ENCODE measurements at places on chromosomes 2 and 18.

DNA sequence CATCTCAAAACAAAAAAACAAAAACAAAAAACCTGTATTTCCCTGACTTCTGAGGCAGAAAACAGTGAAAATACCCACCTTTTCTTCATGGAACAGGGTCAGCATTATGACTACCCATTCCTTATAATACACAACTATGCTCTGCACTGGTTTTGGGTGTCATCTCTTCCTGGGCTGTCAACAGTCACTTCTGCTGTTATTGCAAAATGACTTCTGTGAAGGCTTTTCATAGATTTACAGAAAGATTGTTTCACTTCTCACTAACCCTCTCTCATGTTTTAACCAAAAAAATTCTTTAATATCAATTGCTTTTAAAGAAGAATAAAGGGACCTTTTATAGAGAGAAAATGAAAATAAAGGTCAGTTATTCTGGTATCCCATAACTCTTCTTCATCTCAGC is 26.5 kb upstream of the PIK3C3 start:
- DNase-seq, result no peak

- DNase-seq, result no peak
These were observed 16.9 kb upstream of the CYRIA start for GRCh38 chr2:16682431-16683118.

DNA sequence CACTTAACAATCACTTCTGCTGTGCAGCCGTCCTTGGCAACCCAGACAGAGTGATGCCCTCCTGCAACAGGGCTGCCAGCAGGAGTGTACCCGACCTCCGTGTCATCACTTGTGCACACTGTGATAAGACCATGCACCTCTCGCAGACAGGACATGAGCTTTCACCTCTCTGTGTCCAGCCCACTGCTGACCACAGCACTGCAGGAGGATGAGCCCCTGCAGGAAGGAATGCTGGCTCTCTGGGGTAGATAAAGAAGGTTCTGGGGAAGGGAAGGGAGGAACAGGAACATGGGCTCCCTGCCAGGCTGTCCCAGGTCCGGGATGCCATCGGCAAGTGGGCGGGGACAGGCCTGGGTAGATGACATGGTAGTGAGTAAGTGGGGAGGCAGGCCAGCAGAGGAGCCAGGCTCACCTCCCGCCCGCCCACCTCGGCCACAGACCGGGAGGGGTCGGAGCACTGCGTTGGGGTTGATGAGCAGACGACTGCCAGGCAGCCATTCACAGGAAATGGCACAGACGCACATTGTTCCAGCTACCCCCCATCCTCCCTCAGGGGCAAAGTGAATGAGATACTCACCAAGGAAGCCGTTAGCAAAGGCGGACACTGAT is 18.6 kb upstream of the COL6A3 start:
- DNase-seq, result no peak

GRCh38 chr18:68991286-68991685 is 193.4 kb downstream of the CCDC102B start:
- peak; percentile 54 for DNase-seq

DNA sequence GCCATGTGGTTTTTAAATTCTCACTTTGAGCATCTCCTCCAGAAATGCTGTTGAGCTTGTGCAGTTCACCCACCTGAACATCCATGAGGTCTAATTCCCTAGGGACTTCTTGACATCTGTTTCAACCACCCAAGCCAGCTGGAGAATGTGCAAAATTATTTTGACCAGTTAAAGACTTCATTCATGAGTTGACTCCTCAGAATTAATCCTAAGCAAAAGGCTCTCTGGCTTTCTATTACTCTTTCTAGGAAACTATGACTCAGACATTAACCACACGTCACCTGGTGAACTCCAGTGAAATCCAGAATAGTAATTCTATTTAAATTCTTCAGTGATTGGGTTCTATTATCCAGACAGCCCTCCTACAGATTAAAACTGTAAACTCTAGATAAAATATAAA is 247.5 kb downstream of the NBAS start:
- DNase-seq, result peak; percentile 38

- DNase-seq, result no peak
These were observed 34.8 kb downstream of the ABHD3 start for GRCh38 chr18:21669736-21670285.

DNA sequence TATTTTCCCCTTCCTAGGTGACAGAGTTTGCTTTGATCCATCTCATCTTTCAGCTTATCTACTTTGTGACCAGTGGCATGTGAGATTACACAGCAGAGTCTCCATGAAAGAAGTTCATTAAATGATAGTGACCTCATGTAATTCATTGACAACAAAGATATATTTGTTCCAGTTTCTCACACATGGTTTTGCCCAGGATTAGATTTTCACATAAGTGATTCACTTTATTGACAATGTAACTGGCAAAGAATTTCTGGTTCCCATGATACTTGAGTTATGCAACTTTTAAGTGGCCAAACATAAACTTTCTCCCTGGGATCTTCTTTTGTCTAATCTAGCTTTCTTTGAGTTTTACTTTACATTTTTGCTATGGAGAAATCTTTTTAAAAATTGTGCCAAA is 50.0 kb downstream of the MC4R start:
- no peak for DNase-seq

DNA sequence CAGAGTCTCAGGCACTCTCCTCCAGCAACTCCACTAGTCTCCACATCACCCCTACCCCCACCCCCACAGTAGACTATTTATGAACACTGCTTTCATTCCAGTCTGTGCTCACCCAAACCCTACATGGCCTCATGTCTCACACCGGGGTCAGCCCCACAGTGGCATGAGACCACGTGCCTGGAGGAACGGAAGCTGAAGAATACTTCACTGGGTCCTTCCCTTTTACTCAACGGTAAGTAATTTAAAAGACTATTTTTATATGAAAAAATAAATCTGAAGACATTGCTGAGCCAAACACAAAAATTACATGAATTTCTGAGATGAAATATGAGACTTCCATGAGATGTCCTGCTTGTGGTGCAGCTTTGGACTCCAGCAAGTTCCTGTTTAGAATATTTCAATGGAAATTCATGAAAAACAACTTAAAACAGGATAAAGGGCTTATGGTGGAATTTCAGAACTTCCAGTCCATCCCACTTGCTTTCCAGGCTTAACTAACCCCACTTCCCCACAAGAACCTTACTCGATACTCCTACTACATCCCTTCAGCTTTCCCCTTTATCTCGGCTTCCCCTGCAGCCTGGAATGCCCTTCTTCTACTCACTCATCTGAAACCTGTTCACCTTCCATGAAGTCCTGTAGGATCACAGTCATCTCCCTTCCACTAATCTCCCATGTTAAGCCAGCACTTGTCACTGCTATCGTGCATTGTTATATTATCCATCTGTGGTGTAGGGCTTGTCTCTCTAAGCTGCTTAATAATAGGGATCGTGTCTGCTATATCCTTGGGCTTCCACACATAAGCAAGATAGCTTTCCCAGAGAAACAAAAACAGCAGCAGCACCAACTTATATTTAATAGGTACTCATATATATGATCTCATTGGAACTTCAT is 47.9 kb downstream of the SLC14A1 start:
- DNase-seq, result no peak

GRCh38 chr2:140747665-140748064 is 1383.2 kb downstream of the LRP1B start:
- no peak for DNase-seq

GRCh38 chr2:119223521-119224390 is at the start of gene STEAP3:
STEAP3 (plus strand) TSS chr2:119223834; CDS start chr2:119231013, 7,179 bp downstream.
- peak; percentile 90 for DNase-seq

DNA sequence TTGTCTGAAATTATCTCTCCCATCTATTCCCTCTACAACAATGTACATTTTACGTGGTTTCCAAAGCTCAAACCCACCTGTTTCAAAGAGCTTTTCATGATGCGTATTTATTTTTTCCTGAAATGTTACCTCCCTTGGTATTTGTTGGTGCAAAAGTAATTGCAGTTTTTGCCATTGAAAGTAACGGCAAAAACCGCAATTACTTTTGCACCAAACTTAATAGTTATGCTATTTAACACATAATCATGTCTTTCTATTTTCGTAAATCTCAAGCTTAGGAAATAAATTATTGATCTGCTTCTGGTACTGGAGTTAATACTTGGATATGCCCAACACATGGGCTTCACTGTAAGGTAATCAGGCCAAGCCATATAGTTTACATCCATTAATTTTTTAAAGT is 85.2 kb downstream of the SUCLG1 start:
- no peak for DNase-seq

DNA sequence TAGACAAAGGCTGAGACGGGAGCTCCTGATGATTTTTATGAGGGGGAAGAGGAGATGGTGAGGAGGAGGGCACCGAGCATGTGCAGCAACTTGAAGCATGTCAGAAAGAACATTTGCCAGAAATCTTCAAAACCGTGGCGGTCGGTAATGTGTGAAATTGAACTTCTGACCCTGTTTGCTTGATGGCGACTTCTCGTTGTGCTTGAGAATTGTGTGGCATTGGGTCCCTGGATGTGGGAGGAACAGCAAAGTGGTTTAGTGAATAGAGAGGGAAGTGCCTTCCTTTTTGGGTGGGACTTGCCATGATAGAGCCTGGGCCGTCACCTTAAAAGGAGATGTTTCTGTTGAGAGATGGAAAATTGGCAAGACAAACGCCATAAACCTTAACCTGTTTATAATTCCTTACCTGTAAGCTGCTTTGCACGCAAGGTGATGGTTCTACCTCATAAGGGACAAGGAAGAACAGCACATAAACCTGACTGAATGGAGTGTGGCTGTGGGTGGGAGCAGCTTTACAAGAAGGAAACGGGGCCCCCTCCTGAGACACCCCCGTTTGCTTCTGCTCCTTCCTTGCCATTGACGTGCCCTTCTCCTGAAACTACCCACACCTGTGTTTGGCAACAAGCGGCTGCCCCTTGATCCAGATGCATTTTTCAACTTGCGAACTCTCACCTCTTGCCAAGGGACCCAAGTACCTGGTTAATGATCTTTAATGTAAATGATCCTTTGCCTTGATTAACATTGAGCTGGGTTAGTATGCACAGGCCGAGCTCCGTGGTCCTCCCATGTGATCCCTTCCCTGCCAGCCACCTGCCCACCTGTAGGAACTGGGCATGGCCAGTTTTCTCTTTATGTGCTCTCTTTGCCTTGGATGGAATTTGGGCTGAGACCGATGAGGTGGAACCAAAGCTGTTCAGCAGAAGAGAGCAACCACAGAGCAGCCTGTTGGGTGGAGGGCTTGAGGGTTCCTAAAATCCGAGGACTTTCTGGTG is 153.2 kb downstream of the NEDD4L start:
- DNase-seq, result no peak

DNA sequence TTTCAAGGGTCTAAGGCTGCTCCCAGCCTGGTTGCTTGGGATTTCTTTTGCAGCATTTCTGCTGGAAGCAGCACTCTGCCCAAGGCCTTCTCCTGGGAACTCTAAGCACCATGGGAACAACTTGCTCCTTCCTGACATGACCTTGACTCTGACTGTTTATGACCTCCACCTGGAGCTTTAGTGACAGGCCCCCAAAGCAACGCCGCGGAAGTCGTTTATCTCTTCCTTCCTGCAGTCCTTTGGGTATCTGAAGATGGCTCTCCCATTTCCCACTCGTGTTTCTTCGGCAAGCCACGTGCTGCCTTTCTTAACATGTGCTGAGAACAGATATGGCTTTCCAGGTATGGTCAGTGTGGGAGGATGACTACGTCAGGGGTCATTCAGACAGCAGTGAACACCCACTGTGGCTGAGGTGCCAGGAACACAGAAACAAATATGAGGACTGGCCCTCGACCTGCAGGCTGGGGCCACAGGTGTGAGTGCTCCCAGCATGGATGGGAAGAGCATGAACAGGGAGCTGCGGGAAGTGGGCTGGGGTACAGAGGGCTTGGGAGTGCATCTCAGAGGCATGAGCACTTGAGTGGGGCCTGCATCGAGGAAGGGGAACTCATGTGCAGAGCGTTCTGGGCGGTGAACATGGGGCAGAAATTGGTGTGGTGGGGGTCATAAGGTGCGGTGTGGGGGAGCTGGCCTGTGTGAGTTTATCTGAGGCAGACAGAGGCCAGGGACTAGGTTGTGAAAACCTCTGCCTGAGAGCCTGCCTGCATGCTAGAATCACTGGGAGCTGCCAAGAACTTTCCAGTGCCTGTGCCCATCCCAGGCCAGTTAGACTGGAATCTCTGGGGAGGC is 140.5 kb downstream of the TSN start:
- peak; percentile 19 for DNase-seq

- no peak for DNase-seq
These were observed 176.3 kb downstream of the INHBB start for GRCh38 chr2:120522151-120522751.

DNA sequence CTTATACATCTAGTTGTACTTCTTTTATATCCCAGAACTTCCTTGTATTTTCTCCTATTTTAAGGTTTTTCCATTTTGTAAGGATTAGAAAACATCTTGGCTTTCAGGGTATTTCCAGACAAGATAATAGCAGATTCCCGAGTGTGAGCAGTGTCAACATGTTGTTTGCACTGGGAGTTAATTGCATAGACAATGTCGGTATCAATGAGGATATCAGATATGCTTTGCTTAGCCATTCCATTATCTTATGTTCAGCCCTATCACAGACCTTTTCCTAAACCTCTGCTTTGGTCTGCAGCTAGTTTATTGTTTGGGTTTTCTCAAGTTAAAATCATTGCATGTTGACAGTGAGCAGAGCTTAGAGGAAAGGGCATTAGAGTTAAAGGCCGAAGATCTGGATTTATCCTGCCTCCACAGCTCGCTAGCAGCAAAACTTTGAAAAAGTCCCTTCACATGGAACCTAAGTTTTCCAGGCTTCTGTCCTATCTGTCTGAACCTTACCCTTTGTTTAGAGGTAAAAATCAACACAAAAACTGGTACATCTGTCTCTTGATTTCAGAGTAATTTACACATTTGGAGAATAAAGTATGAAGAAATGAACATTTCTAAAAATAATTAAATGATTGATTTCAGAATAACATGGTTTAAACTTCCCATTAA is 355.4 kb downstream of the KIAA1328 start:
- DNase-seq, result no peak

- no peak for DNase-seq
These were observed 2156.1 kb upstream of the CELF4 start for GRCh38 chr18:39721712-39722111.

- DNase-seq, result no peak
These were observed 148.5 kb downstream of the CAMKMT start for GRCh38 chr2:44510246-44510645.

DNA sequence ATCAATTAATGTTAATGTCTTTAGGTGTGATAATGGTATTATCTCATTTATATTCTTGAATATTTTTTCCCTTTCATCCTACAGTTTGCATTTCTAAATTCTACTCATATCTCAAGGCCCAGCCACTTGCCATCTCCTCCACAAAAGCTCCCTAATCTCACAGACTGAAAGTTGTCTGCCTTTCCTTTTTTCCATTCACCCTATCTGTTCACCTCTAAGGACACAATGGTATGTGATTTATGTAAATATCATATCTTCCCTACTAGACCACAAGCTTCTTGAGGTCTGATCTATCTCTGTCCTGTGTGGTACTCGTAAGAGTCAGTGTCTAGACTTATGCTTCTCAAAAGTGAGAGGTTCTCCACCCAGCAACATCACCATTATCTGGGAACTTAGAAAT is 3.9 kb upstream of the SPC25 start:
- DNase-seq, result peak; percentile 34

GRCh38 chr18:78073275-78073674 is 823.6 kb downstream of the GALR1 start:
- DNase-seq, result peak; percentile 38
